ENCODE measurements at places on chromosomes 2 and 18.

DNA sequence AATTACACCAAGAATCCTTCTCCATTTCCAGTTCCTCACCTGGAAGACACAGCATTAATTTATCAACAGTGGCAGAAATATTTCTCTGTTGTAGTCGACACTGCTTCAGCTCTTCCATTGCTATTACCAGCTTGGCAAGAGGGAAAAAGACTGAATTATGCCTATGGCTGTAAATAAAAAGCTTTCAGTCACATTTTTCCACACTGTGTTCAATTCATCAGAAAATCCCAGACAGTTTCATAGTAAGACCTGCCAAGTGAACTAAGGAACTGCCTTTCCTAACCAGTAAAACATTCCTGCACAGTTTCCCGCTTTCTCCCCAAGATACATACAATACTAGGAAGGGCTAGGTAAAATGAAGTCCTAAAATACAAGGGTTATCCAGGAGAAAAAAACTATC lies 94.7 kb downstream of the EXOC6B start:
- DNase-seq, result no peak

DNA sequence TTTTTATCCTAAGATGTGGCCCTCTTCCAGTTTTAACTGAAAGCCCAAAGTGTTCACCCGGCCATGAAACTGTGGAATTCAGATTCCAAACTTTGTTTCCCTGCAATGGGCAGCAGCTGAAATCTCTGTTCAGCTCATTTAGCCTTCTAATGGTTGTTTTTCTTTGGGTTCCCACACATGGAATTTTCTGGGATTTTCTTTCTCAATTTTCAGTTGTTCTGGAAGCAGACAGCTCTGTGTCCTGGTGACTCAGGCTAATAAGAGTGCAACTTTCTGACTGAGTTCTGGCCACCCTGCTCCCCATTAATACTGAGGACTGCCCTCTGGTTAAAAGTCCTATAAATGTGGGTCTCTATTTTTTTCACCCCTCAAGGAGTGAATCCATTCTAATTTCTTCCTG lies 78.5 kb downstream of the PMS1 start:
- no peak for DNase-seq

- no peak for DNase-seq
Measured at GRCh38 chr2:184597571-184597991, 748 bp upstream of the ZNF804A start.

DNA sequence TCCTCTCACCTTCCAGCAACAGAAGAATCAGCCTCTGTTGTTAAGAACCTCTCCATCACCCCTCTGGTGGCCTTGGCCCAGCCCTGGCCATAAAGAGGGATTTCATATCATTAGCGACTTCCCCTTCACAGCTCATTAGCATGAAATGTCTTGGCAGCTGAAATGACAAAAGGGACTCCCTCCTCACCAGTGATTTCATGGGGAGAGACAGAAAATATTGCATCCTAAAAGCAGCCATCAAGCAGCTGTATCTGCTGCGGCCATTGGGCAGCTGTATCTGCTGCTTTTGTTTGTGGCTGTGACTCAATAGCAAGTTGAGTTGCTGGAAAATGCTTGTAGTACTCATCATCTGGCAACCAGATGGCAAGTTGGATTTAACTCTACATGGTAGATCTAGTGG lies 105.9 kb upstream of the RMDN2 start:
- no peak for DNase-seq

DNA sequence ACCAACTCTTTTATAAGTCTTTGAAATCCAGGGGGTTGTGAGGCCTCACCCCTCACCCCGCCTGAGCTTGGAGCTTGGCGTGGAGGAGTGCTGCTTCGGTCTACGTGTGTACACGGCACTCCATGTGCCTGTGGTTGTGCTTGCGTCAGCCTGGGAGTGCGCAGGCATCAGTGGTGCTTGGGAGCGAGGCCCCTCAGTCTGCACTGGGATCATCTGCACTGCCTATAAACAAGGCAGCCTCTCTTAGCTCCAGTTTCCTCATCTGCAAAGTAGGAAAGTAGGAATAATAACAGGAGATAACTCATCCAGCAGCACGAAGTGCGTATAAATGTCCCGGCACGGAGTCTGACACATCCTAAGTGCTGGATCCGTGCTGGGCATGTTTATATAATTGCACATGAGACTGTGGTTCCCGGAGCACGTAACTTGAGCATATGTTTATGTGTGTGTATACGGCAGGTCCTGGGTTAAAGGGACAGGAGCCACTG lies 1.2 kb downstream of the GYPC start:
- peak; percentile 41 for DNase-seq

All from T-helper 9 cell (primary cell).